Body of pancreas (tissue), 4 donors: ENCODE measurements at places on chromosomes 2 and 18.

DNA sequence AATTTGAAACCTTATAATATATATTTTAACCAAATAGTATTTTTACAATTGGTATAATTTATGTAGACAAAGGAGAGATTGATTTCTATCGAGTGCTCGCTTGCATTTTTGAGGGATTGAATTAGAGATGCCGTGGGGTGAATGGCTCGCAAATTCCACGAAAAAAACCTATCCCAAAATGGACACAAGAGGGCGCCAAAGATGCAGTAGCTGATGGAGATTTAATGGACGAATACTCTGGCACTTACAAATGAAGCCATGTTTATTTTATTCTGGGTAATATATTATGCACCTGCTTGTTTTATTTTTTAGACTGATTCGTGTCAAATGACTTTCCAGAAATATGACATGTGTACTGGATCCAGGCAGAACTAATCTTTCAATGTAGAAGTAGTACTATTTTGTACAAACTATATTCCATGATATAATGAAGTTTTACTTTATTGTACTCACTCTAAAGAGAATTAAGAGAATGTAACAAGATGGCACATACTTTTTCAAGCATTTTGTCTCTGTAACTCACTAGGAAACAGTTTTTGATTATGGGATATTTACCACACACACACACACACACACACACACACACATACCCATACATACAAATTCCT lies 505.4 kb downstream of the PLCL1 start:
- DNase-seq: peak; percentile 28

DNA sequence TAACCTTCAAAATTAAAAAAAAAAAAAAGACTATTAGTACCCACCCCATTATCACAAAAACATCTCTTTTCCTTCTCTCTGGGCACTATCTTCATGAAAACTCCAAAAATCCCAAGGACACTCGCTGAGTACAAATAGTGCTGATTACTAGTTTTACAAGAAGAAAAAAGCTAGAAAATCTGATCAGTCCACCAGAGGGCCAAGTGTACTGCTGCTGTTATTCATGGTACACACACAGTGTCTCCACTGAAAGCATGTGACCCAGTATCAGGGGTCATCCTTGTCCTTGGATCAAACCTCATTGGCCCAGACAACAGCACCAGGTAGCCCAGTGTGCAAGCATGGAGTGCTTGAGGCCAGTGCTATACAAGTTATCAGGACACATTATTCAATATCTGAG lies 382.7 kb upstream of the KLHL29 start:
- DNase-seq: no peak

- no peak for DNase-seq
Measured at GRCh38 chr2:40439473-40439872, 12.4 kb downstream of the SLC8A1 start.

DNA sequence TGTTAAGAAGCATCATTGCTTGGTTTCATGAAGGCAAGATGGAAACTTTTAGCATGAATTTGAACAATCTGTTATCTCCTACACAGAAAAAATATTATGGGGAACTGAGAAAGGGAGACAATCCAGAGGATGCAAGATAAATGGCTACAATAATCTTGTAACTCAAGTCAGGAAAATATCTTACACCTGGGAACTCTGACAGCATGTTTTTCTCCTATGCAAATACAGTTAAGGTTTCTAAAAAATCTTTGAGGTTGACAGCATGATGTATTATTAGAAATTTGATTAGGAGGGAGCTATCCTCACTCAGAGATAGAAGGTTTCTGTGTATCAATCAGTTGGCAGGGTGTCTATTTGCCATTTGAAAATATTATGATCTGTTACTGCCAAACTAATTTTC lies 75.6 kb downstream of the GPD2 start:
- DNase-seq: no peak
